ENCODE measurements at places on chromosomes 5 and 9.

- no peak for DNase-seq
Observed at GRCh38 chr9:72983512-72984225, 30.8 kb upstream of the ALDH1A1 start.

DNA sequence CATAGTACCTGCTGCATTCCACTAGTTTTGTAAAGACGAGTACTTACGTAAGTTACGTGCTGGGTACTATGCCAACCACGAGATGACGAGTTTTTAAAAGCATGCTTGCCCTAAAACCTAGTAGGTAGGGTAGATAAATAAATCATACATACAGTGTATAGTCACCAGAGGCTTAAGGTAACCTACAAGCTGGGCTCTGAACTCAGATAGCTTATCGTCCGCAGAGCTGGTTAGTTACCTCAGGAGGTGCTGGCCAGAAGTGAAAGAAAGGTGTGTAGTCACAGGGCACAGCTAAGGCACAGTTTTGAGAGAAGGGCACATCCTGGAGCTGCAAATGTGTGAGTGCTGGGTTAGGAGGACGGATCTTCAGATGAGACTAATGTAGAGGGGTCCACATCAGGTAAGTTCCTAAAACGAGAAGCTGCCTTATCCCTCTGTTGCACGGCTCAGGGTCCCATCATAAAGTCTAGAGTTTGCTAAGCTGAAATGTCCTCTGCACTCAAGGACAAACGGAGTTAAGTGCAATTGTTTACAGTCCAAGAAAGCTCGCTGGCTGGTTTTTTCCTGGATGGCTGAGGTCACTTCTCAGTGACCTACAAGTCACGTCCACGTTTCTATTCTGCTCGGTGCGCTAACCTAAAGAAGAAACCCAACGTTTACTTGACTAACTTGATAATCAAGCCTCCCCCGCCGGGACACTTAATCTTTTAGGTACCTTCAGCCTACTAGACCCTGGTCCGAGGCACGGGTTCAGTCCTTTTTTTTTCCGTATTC lies 1.1 kb upstream of the SNX24 start:
- no peak for DNase-seq

- DNase-seq, result no peak
Observed at GRCh38 chr5:169013208-169013728, 287.7 kb downstream of the SLIT3 start.

- no peak for DNase-seq
Observed at GRCh38 chr9:35729700-35730485, 2.1 kb downstream of the TLN1 start.

DNA sequence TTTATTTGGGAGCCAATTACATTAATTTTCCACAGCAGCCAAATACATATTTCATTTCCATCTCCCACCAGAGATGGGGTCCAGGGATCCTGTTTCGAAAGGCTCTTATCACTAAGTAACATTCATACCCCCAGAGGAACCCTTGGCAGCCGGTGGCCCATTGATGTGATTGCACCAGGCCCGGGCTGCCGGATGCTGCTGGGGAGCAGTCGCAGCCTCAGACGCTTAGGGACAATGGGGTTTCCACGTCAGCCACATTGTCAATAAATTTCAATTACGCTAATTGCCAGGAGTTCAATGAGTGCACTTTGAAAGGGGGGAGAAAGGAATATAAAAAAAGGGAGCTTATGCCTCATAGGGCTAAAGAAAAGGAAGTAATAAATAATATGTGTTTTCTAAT lies 478.8 kb upstream of the ADAMTS16 start:
- no peak for DNase-seq

- no peak for DNase-seq
Observed at GRCh38 chr9:6646293-6646636, 736 bp upstream of the GLDC start.

GRCh38 chr5:77620405-77620804 lies 18.1 kb downstream of the OTP start:
- DNase-seq, result no peak

GRCh38 chr9:29740518-29740917 lies 2167.2 kb upstream of the C9orf72 start:
- no peak for DNase-seq

DNA sequence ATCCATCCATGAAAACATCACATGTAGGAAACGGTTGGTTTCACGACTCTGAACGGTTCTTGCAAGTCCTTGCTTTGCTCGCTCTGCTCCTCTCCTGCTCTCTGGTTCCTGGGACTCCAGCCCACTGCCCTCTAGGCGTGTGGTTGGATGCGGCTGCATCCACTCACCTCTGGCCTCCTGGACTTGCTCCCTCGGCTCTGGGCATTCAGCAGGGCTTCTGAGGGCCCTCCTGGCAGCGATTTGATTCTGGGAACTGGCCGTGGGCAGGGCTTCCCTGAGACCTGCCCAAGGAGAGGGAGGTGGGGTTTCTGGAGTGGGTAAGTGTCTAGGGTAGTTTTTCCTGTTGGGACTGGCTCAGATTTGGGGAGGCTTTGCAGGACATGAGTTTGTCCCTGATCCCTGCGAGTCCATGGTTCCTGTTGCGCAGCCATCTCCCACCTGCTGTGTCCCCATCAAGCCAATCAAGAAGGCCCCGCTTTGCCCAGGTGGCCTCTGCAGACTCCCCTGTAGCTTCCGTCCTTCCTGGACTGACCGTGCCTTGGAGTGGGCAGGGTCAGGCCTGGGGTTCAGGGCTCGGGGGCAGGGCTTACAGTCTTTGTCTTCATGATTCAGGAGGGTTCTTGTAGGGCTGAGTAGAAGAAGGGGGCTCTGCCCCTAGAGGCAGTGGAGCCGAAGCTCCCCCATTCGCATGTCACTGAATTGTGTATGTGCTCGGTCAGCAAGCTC lies 192.3 kb downstream of the CACNA1B start:
- no peak for DNase-seq

DNA sequence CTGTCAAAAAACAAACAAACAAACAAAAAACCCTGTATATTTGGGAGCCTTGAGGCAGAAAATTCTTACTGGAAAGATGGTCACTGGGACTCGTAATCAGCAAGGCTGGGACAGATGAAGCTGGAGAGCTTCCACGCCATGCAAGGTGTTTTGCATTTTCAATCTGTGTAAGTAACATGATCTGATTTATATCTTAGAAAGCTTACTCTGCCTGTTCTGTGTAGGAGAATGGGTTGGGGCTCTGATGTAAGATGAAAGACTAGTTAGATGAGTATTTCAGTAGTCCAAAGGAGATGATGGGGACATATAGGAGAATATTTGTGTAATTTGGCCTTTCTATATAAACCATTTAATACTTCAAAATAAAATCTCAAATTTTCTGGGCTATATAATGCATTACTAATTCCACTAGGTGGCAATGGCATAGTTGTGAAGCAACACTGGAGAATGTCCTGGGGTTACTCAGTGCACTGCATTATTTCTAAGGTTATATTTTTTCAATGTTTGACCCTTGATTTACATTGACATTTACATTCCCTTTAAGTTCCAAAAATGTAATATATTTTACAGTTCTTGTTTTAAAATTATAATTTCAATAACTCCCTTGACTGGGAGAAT lies 21.9 kb upstream of the FSD1L start:
- no peak for DNase-seq

- DNase-seq, result no peak
Observed at GRCh38 chr9:79757881-79758669, 186.3 kb downstream of the TLE4 start.

GRCh38 chr5:120599576-120599975 lies 135.5 kb downstream of the PRR16 start:
- DNase-seq, result no peak

GRCh38 chr5:98904780-98905179 lies 24.0 kb downstream of the CHD1 start:
- no peak for DNase-seq

DNA sequence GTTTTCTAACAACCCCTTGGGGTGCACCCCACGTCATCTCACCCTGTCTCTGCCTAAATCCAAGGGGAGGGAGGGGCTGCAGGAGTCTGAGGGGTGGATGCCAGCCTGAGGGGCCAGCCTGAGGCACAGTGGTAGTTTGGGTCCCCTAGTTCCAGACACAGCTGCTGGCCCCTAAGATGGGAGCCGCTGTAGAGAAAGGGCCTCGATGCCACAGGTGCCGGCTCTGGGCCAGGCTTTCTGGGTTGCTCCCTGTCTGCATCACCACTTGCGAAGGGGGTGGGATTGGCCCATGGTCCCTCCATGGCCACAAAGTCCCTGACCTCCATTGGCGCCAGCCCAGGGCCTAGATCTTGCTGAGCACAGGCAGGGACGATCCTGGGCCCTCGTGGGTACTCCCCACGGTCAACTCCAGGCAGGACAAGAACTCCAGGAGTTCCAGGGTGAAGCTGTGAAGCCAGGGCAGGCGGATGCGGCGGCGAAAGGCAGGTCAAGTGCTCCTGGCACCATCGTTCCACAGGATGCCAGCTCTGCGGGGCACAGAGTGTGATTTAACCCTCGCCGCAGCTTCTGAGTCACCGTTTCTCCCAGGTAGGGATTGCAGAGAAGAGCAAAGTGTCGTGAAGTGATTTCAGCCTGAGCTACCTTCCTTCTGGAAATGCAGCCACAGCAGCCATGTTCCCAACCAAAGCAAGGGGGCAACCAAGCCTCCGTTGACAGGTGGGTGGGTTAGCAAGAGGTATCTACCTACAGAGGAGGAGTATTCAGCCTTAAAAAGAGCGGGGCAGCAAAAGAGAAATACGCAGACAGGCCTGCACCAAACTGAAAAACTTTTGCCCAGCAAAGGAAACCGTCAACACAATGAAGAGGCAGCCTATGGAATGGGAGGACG lies 41.6 kb upstream of the EXOC3 start:
- no peak for DNase-seq

DNA sequence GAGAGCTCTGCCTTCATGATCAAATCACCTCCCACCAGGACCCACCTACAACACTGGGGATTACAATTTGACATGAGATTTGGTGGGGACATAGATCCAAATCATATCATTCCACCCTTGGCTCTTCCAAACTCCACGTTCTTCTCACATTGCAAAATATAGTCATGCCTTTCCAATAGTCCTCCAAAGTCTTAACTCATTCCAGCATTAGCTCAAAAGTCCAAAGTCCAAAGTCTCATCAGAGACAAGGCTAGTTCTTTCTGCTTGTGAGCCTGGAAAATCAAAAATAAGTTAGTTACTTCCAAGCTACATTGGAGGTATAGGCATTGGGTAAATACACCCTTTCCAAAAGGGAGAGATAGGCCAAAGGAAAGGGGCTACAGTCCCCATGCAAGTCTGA lies 186.9 kb upstream of the PAPPA start:
- DNase-seq, result no peak

DNA sequence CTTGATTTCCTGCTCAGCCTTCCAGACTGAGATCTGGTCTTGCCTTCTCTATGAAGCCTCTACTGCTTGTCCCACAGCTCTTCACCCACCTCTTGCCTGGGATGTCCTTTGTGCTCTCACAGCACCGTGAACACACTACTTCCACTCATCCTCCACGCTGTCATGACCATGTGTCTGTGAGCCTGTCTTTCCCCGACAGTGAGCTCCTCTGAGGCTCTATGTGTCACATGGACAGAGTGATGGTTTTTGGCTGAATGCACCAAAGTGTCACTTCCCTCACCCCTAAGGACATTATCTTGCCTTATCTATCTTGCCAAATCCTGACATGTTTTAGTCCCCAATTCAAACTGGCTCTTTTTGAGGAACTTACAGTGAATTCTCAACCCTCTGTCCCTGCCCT lies 11.3 kb downstream of the PHYKPL start:
- no peak for DNase-seq

DNA sequence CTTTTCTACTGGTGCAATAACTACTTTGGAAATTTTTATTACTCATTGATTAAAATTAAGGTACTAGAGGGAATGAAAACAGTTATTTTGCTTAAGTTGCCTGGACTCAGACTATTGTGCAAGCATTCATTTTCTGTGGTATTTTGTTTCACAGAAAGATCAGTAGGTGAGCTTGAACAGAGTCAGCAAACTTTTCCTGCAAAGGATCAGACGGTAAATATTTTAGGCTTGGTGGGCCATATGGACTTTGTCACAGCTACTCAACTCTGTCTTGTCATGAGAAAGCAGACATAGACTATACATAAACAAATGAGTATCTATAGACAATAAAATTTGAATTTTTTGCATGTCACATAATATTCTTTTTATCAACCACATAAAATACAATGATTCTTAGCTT lies 1036.4 kb downstream of the NR2F1-AS1 start:
- no peak for DNase-seq

DNA sequence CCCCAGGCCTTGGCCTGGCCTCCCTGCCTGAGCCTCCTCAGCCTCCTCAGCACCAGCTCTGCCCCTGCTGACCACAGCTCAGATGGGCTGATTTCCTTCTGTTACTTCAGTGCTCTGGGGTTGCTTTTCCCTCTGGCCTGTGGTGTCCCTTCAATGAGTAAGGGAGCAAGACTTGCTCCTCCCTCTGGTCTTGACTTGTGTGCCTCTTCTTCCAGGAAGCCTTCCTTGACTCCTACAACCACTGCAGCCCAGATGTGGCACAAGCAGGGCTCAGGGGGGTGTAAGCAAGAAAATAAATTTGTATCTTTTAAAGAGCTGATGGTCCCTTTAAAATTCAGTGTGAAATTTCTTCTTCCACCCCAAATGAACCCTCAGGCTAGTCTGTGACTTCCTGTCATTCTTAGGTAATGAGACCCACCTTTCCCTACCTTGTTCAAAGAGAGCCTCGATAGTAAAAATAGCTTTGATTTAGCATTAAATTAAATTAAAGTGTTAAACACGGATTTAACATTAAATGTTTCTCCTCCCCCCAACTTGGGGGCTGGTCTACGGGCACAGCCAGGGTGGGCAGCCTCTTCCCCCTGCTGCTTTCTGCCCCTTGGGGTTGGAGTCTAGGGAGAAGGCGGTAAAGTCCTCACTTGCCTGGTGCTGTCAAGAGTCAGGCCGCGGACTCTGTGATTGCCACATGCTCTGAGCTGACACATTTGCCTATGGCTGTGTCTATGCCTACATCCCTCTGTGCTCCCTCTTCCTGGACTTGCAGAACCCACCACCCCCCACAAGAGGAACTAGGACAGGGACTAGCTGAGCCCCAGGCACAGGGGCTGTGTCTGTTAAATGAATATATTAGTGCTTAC lies 64.5 kb downstream of the OLFM1 start:
- no peak for DNase-seq

GRCh38 chr5:177194268-177194667 lies 60.7 kb downstream of the NSD1 start:
- DNase-seq, result no peak

DNA sequence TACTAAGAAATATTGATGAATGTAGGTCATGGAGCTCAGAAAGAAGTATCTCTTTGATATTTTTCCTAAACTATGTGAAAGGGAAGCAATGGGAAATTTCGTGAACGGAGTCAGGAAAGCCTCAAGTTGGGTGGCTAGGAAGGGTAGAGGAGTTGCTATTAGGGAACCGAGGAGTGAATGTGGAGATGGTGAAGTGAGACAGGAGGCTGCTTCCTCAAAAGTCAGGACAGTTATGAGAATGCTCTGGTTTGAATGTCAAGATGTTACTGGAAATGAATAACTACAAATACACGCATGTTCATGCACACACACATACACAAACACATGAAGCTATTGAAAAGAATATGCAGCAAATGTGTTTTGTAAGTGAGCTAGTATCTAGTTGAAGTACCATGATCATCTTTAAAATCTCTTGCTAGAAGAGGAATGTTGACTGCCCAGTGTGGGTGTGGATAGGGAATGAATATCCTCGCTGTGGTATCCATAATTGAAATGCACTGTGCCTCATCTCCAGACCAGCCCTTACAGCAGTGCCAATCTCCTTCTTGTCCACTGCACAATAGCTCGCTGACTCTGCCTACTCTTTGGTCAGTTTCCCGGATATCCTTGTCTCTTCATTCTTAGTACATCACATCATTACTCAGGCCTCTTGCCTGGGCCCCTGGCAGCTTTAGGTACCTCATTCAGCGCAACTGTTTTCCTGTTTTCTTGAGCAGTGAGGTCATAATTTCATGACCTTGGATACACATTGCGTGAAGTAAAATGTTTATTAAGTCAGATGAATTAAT lies 21.9 kb upstream of the PDCD1LG2 start:
- no peak for DNase-seq

- DNase-seq, result no peak
Observed at GRCh38 chr9:17994695-17995425, 416.0 kb downstream of the SH3GL2 start.
